ENCODE measurements at places on chromosomes 7 and 10.
A peak's percentile ranks its signal among the peaks of the same experiment; 100 is the strongest.

- no peak for DNase-seq
Measured at GRCh38 chr7:143012409-143012808, 14.5 kb downstream of the OR9A2 start.

GRCh38 chr10:75528392-75528791 is 97.0 kb downstream of the LRMDA start:
- DNase-seq, result no peak

DNA sequence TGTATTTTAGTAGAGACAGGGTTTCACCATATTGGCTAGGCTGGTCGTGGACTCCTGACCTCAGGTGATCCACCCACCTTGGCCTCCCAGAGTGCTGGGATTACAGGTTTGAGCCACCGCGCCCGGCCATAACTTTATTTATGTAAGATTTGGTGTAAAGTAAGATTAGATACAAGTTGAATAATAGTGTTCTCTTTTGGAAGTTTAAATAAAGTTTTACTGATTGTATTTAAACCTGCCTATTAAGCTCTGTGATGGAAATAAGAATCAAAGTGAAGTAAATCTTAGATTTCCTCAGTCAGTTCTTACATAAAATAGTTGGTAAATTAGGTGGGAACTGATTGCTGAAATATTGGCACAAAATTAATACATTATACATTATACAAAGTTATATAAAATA is 86.0 kb downstream of the MKLN1 start:
- DNase-seq, result no peak

DNA sequence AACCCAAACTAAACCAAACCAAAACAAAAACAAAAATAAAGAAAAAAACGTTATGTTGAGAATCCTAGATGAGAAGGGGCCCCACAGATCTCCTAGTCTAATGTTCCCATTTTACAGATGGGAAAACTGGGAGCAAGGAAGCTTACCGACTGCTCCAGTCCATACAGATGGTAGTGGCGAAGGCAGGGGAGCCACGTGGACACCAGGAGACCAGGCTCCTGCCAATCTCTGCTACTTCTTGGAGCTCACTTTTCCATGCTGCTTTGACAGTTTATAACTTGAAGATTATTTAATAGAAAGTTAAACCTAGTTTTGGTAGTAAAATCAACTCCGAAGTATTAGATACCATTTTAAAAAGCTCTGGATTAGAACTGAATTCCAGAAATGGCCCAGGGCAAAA is 62.0 kb downstream of the GATA3 start:
- DNase-seq, result no peak

GRCh38 chr10:107415446-107415845 is 250.9 kb upstream of the SORCS1 start:
- DNase-seq, result no peak

GRCh38 chr10:132868995-132869394 is 73.4 kb downstream of the CFAP46 start:
- no peak for DNase-seq

DNA sequence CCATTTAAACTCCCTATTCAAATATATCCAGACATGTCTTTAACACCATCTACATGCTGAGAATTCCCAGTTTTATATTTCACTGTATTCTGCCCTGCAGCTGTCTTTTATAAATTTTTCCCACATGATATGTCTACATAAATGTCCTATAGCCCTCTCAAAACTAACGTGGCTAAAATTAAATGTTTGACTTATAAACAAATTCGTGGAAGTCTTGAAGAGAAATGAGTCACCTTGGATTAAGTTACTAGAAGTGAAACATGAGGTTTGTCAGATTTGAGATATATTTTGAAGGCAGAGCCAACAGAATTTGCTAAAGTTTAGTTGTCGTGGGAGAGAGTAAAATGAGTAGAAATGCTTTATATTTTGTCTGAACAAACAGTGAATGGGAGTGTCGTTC is 386.9 kb upstream of the CNTNAP2 start:
- DNase-seq, result no peak

DNA sequence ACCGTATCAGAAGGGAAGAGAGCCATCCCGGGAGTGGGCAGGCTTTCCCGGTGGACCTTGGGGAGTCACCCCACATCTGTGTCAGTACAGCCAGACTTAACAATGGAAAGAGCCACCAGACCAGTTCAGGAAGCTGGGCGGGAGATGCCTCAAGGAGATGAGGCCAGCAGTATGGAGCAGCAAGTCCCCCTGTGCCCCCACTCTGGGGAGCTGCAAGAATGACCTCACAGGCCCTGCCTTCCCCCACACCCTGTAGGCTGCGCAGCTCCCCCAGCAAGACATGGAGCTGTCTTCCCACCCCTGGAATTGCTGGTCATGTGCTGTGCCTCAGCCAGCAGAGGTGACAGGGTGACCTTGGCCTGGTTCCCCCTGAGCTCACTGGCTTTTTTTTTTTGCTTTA is 76.8 kb upstream of the INSIG1 start:
- DNase-seq, result no peak

GRCh38 chr7:86928308-86928707 is 131.1 kb downstream of the ELAPOR2 start:
- no peak for DNase-seq

DNA sequence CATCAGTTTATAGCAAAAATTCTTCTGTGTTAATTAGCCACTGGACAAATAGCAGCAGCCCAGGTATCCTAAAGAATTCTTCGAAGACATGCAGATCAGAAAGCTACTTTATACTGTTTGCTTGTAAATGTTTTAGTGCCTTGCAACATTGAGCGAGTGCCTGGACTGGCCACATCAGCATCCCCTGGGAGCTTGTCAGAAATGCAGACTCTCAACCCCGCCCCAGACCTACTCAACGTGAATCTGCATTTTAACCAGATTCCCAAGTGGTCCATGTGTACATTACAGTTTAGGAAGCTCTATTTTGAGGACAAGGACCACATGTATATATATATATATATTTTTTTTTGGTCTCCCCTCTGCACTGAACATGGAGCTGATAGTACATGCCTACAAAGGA is 18.5 kb upstream of the PLEKHS1 start:
- DNase-seq, result no peak

- no peak for DNase-seq
Measured at GRCh38 chr10:106076496-106076895, 1088.0 kb downstream of the SORCS1 start.

- DNase-seq, result no peak
Measured at GRCh38 chr10:47381427-47382379, 2.4 kb downstream of the ZNF488 start.

DNA sequence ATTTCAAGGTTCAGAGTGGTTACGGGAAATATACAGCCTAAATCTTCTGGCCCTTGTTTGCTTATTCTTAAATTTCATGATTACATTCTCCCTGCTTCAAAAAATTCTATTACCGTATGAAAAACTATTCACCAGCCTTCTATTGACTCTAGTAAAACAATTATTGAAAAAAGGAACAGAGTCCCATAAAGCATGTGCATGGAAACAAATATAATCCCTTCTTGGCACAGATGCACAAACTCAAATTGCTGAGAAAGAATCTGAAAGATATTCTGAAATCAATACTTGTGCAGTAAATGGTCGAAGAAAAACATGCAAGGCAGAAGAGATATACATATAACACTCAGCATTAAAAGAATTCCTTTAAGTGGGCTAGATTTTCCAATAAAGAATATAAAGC is 83.6 kb downstream of the LRRN3 start:
- no peak for DNase-seq

- no peak for DNase-seq
Measured at GRCh38 chr7:14095233-14095950, 105.9 kb upstream of the ETV1 start.

DNA sequence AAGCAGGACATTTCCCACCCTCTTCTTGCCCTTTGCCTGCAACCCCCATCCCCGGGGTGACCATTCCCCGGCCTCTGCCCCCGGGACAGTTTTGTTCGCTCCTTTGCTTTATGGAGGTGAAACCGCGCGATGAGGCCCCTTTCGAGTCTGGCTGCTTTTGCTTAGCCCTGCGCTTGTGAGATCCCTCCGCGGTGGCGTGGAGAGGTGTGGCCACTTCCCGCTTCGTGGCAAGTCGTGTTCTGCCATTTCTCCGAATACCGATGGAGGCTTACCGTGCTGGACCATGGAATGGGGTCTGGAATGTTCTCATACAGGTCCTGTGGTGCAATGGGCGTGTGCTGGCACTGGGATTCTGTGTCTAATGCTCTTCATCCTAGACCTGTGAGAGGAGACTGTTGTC is 106.7 kb downstream of the LHPP start:
- no peak for DNase-seq

DNA sequence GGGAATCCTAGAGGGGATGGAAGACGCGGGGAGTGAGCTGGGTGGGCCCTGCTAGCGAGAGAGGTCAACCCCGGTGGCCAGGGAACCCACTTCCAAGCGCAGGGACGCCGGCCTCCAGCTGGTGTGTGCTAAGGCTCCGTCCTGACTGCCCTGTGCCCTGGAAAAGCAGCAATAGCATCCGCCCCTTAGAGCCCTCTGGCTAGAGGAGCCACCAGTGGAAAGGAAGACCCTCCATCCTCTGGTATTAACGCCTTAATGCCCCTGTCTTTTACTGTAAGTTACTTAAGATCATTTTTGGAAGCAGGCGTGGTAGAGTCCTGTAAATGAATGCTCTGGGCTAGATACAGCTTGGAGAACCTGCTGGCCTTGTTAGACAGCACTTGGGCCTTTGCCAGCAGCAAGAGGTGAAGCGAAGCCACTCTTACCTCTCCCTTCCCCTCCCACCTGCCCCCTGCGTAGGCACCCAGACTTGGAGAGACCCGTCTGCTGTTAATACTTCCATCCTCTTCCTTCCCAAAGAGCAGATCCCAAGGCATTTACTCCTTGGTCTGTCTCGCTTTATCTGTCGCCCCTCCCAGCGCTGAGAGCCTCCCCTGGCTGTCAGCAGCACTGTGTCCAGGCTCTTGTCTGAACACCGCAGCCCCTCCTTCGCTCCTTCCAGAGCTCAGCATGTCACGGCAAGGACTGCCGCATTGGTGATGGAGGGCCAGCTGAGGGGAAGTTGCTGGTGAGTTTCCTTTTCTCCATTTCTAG is 4.6 kb downstream of the REPIN1 start:
- DNase-seq, result no peak

GRCh38 chr10:31268444-31269303 is 50.3 kb upstream of the ZEB1 start:
- DNase-seq, result no peak

DNA sequence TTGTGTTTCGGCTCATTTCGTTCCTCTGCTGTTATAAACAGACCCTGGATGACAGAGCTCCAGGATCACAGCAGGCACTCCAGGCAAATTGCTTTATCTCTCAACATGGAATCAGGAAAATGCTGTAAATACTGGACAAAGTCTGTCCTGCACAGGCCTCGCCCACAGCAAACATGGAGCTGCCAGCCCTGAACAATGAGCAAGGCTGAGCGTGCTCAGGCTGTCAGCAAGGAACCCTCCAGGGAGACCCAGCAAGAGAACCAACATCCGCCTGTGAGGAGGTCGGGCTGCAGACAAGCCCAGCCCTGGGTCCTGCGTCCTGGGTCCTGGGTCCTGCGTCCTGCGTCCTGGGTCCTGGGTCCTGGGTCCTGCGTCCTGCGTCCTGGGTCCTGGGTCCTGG is 180.8 kb downstream of the PTPRN2 start:
- no peak for DNase-seq

GRCh38 chr10:28910956-28911355 is 233.6 kb downstream of the BAMBI start:
- peak; percentile 33 for DNase-seq

GRCh38 chr7:30633223-30633622 is 38.5 kb downstream of the GARS1 start:
- DNase-seq, result no peak

DNA sequence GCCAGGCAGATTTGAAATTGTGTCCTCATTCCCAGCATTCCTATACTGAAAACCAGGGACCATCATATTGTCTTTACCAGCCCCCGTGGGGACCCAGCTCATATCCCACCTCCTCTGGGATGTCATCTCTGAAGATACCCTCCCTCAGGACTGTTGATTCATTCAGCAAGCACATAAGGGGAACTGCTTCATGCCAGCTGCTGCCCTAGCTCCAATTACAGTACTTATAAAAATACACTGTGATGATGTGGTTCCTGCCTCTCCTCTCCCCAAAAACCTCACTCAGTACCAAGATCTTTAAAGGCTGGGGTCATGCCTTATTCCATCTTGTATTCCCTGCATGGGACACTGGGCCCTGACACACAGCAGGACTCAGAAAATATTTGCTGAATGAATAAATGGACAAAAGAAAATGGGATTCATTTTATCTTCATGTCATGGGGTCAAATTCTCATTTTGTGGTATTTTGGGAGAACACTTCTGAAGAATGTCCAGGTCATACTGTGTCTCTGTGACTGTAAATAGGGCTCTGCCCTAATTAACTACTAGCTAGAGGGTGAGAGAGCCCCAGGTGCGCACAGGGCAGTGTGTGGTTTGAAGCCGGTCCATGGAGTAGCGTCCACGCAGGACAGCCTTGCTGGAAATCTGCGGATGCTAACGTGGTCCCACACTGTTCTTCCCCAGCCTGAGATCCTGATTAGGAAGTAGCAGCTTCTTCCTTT is 29.0 kb upstream of the DAGLB start:
- no peak for DNase-seq

- no peak for DNase-seq
Measured at GRCh38 chr7:81624650-81625631, 144.9 kb downstream of the HGF start.

DNA sequence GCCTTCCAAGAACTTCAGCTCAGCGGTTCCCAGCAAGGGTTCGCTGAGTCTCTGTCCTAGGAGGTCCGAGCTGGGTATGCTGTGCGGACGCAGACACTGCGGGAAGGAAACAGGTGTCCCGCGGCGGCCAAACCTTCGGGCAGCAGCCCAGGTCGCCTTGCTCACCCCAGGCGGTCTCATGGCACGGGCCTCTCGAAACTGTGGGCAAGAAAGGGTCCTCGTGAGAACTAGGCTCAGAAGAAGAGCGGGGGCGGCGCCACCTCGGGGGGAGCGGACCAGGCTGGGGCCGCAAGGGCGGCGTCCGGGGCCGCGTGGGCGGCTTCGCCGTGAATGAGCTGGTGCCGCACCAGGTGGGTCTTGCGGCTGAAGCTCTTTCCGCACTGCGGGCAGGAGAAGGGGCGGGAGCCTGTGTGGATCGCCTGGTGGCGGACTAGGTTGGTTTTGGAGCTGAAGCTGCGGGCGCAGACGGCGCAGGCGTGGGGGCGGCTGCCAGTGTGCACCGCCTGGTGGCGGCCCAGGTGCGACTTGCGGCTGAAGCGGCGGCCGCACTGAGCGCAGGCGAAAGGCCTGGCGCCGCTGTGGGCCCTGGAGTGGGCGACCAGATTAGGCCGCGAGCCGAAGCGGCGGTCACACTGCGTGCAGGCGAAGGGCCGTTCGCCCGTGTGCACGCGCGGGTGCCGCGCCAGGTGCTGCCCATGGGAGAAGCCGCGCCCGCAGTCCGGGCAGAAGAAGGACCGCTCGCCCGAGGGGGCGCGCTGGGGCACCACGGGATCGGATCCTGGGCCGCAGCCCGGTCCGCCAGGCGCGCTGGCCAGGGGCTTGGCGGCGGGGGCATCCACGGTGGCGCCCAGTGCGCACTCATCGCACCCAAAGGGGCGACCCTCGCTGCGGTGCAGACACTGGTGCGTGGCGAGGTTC is 8.6 kb downstream of the ZNF467 start:
- no peak for DNase-seq

GRCh38 chr7:631964-632830 is 94.3 kb upstream of the DNAAF5 start:
- no peak for DNase-seq

GRCh38 chr7:10908600-10908999 is 65.1 kb upstream of the PHF14 start:
- DNase-seq, result no peak

Data from AG04449 (cell line).